ENCODE measurements at places on chromosomes 3 and 15. TPM values are rescaled to one million over a fixed set of nuclear protein-coding genes. Genes with fewer than 3 reads are reported as not detected.
A peak's percentile ranks its signal among the peaks of the same experiment; 100 is the strongest.

DNA sequence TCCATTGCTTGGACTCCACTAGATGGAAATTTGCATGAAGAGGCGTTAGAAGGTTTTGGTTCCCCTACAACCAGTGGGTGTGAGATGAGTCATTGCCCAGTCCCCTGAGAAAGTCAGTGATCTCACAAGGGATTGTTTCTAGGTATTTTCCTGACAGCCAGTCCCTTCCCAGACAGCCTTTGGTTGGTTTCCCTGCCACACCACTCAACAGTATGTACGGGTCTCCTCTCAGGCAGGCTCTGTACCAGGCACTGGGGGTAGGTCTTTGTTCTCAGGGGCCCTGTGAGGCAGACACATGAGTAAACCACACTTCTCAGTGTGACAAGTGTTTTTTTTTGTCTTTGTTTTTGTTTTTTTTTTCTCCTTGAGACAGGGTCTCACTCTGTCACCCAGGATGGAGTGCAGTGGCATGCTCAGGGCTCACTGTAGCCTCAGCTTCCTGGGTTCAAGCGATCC is 4.0 kb downstream of the LAMP3 start:
- no peak overlapping the region for H3K27ac ChIP-seq
- no peaks in the 10 kb centered on the region for H3K27me3 ChIP-seq
- DNase-seq: peak; percentile 42
- no peak overlapping the region for H3K4me3 ChIP-seq
- H3K4me1 ChIP-seq: no peaks in the 10 kb centered on the region
- no peaks in the 10 kb centered on the region for H3K36me3 ChIP-seq

GRCh38 chr3:129002573-129003569 is 1.8 kb downstream of the EFCC1 start:
- no peak for DNase-seq
- no peak overlapping the region for H3K27ac ChIP-seq
- H3K36me3 ChIP-seq: no peaks in the 10 kb centered on the region
- no peak overlapping the region for H3K4me3 ChIP-seq

DNA sequence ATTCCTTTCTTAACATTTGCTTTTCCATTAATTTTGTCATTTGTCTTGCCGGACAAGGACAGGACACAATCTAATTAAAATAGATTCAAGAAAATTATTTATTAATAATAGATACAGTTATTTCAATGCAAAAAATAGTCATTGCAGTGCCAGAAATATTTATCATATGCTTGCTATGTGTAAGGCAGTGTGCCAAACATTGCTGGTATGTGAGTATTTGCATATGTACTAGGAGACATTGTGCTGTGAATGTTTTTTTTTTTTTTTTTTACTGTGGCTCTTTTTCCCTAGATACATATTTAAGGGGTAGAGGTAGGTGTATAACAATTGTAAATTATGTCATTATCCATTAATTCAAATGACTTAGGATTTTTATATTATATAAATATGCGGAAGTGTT is 23.3 kb downstream of the SPRED1 start:
- no peaks in the 10 kb centered on the region for H3K27me3 ChIP-seq
- H3K27ac ChIP-seq: no peak overlapping the region
- H3K36me3 ChIP-seq: no peaks in the 10 kb centered on the region
- no peak for DNase-seq
- peaks cover 5% of the 10 kb centered on the region for H3K4me1 ChIP-seq
- H3K4me3 ChIP-seq: no peak overlapping the region

DPH3 gene
- total RNA-seq: 24.0 TPM

- no peaks in the 10 kb centered on the region for H3K4me1 ChIP-seq
- H3K27me3 ChIP-seq: no peaks in the 10 kb centered on the region
- no peak for DNase-seq
- H3K27ac ChIP-seq: no peak overlapping the region
- no peak overlapping the region for H3K4me3 ChIP-seq
These were observed 65.4 kb upstream of the ZNF148 start for GRCh38 chr3:125440559-125440955.

DNA sequence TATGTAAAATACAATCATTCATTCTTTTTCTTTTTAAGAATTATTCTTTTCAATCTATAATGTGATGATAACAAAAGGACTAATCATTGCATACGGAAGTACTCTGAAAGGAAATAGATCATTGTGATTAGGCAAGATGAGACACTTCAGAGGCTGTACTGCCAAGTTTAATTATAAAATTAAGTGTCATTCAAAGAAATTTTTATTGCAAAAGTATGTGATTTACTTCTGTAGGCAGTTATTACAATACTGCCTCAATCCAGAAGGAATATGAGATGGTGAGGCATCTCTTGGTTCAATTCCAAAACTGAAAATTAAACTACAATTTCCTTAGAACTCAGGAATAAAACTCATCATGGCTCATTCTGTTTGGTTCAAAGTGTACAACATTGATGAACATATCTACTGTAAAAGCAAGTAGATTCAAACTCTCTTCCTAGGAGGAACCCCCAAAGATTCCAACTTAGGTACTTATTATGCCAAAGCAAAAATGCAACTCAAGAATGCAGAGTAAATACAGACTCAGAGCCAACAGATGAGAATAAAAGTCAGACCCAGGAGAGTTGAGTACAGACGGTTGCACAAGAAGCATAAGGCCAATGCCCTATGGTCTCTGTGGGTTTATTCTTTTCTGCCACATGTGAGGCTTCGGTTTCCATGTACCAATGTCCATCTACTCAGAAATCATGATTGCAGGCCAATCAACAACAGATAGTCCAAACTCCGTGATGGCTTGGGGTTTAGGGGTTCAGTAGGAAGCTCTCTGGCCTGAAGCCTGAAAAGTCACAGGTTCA is 118.5 kb upstream of the WNT5A start:
- H3K4me1 ChIP-seq: peaks cover 9% of the 10 kb centered on the region
- no peak for DNase-seq
- H3K36me3 ChIP-seq: no peaks in the 10 kb centered on the region
- H3K27me3 ChIP-seq: no peaks in the 10 kb centered on the region
- H3K27ac ChIP-seq: no peak overlapping the region

DNA sequence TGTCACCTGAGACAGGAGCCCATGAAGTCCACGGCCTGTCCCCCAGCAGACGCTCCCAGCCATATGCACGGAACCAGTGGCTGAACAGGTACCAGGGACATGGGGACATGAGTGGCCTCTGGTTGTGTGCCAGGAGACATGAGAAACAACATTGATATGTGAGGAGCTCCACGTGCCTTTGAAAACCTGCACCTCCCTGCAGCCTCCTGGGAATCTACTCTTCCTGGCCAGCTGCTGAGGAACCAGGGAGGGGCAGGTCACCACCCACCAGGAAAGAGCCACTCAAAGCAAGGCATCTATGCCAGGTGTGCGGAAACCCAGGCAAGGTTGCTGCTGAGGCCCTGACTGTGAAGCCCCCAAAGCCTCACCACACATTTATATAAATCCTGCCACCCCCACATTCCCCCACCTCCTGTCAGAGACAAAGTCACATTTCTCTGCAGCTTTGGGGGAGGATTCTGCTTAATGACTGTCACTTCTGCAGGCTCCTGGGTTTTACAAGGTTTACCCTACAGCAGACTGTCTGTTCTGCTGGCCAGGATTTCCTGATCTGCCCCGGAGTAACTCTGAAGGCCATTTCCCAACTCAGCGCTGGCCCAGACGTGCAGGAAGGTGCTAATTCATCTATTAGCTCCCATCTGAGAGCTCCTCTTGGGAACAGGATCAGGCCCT is 110.8 kb downstream of the ADCY5 start:
- no peaks in the 10 kb centered on the region for H3K4me1 ChIP-seq
- no peak overlapping the region for H3K27ac ChIP-seq
- no peaks in the 10 kb centered on the region for H3K36me3 ChIP-seq
- H3K27me3 ChIP-seq: no peaks in the 10 kb centered on the region

DNA sequence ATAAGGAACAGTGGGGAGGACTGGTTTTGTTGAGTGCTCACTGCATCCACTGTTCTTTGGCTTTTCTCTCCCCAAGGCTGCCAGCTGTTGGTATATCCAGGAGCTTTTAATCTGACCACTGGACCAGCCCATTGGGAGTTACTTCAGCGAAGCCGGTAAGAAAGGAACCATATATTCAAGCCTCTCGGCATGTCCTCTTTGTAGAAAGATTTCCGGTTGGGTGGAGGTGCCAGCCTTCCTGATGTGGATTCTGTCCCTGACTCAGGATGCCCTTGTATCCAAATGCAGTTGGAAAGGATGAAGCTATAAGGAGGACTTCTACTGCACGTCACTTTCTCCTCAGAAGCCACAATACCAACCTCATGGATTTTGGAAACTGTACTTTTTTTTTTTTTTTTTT is 14.2 kb downstream of the NIT2 start:
- peaks cover 63% of the 10 kb centered on the region for H3K36me3 ChIP-seq
- no peaks in the 10 kb centered on the region for H3K4me1 ChIP-seq
- H3K4me3 ChIP-seq: no peak overlapping the region
- DNase-seq: no peak
- no peaks in the 10 kb centered on the region for H3K27me3 ChIP-seq

UQCC5 gene
- total RNA-seq: 10.3 TPM

GRCh38 chr3:186075489-186075888 is 33.4 kb downstream of the ETV5 start:
- no peaks in the 10 kb centered on the region for H3K4me1 ChIP-seq
- no peak overlapping the region for H3K4me3 ChIP-seq
- no peak for DNase-seq
- no peaks in the 10 kb centered on the region for H3K27me3 ChIP-seq
- no peak overlapping the region for H3K27ac ChIP-seq
- peaks cover 33% of the 10 kb centered on the region for H3K36me3 ChIP-seq

GRCh38 chr3:7456386-7456785 is 595.5 kb downstream of the GRM7 start:
- H3K27ac ChIP-seq: no peak overlapping the region
- H3K27me3 ChIP-seq: peaks cover 8% of the 10 kb centered on the region
- H3K4me3 ChIP-seq: no peak overlapping the region
- DNase-seq: no peak
- no peaks in the 10 kb centered on the region for H3K36me3 ChIP-seq

DNA sequence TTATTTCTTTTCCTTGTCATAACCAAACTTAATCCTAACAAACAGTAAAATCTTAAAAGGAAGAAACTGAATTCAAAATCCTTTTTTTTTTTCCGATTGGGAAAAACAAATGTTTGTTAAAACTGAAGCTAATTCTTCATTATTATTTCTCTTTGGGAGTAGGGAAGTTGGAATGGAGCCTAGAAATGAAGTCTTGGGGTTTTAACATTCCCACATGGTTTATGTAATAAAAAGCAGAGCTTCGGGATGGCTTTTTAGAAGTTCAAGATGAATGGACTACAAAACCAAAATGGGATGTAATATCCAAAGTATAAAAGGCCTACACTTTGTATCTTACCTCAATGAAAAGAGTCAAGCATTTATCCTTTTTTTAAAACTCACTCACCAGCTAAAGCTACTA is 189.0 kb upstream of the TMC3 start:
- H3K4me3 ChIP-seq: no peak overlapping the region
- H3K4me1 ChIP-seq: no peaks in the 10 kb centered on the region
- no peak for DNase-seq

DNA sequence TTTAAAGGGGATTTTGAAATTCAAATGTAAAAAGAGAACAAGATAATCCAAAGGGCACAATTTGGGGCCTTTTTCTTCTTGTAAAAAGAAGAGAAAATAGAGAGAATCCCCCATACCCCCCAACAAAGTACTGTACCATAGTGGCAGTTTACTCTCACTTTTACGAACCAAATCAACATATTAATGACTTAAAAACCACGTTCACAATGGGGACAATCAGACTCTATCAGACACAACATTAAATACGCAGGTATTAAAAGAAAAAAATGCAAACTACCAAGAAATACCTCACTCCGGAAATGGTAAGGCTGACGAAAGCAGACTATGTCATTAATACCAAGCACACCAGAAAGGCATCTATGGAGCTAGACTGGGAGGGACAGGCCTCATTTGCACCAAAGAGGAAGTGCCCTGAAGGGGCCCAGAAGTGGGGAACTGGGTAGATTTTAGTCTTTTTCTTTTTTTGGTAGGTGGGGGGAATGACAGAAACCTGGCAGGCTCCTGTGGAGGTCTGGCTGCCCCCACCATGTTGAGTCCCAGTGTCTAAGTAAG is 134.3 kb downstream of the TIGIT start:
- no peak for DNase-seq
- H3K4me3 ChIP-seq: no peak overlapping the region
- H3K27me3 ChIP-seq: no peaks in the 10 kb centered on the region
- H3K36me3 ChIP-seq: no peaks in the 10 kb centered on the region
- H3K4me1 ChIP-seq: peaks cover 2% of the 10 kb centered on the region

DNA sequence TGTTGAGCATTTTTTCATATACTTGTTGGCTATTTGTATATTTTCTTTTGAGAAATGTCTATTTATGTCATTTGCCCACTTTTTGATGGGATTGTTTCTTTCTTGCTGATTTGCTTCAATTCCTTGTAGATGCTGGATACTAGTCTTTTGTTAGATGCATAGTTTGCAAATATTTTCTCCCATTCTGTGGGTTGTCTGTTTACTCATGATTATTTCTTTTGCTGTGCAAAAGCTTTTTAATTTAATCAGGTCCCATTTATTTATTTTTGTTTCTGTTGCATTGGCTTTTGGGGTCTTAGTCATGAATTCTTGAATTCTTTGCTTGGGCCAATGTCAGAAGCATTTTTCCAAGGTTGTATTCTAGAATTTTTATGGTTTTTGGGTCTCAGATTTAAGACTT is 251.7 kb downstream of the WNT5A start:
- no peak for DNase-seq
- H3K27me3 ChIP-seq: no peaks in the 10 kb centered on the region
- H3K27ac ChIP-seq: no peak overlapping the region
- no peaks in the 10 kb centered on the region for H3K4me1 ChIP-seq
- no peak overlapping the region for H3K4me3 ChIP-seq

CACNA1D gene
- total RNA-seq: 0.85 TPM
